T-helper 1 cell (primary cell): ENCODE measurements at places on chromosomes 6 and 20.

GRCh38 chr6:148550569-148550968 is 196.3 kb upstream of the UST start:
- no peak for DNase-seq

- no peak for DNase-seq
These were observed 44.2 kb upstream of the SLC9A8 start for GRCh38 chr20:49768204-49769047.

DNA sequence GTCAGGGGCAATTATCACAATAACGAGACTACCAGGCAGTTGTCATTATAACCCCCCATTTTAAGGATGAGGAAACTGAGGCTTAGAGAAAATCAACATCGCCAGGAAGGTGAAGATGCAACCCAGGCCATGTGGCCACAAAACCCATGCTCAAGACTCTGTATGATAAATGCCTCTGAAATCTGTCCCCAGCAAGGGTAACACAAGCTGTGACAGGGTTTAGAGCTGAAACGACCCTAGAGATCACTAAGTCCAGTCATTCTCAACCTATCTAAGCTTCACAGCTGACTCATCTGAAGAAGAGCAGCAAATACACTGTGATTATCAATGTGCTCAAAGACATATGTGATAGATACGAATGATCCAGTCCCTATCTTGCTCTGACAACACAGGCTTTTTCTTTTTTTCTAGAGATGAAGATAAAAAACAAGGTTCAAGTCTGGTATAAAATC is 47.0 kb downstream of the ARHGAP18 start:
- peak; percentile 26 for DNase-seq

- DNase-seq: no peak
These were observed 28.7 kb upstream of the BEND3 start for GRCh38 chr6:107144014-107144413.

DNA sequence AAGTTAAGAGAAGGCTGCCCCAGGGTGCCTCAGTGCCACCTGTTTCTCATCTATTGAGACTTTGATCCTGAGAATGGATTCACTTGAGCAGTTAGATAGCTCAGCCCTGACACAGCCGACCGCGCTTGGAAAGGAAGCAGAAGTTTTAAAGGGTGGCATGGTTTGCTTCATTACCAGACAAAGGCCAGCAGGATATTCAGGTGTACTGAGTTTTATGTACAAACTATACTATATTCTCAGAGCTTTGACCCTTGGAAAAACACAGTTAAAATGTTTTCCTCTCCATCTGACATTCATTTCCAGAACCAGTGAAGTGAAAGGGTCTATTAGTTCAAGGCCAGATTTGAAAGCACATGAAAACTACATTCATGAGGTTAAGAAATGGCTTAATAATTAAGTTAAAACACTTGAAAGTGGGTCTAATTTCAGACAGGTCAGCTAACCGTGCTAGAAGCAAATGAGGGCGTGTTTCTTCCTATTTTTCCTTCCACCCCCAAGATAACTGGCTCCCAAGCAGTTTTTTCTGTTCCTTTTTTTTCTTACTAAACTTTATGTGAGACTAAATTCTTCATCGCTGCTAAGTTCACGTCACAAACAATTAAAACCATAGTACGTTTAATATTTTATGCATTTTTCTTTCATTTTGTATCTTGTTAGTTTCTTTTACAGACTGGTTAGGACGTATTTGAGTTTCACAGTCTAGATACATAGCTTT is 385.3 kb upstream of the SOX4 start:
- no peak for DNase-seq

DNA sequence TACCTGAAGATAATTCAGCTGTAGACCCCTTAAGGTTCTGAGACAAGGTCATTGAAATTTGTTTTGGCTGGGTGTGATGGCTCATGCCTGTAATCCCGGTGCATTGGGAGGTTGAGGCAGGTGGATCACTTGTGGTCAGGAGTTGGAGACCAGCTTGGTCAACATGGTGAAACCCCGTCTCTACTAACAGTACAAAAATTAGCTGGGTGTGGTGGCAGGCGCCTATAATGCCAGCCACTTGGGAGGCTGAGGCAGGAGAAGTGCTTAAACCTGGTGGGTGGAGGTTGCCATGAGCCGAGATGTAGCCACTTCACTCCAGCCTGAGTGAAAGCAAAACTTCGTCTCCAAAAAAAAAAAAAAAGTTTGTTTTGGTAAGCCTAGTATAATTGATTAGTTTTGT is 11.0 kb downstream of the SRSF3 start:
- no peak for DNase-seq

- no peak for DNase-seq
These were observed 37.0 kb downstream of the ZFP64 start for GRCh38 chr20:52154575-52154974.

GRCh38 chr20:5127204-5127858 is 523 bp downstream of the CDS2 start:
- DNase-seq: peak; percentile 62

DNA sequence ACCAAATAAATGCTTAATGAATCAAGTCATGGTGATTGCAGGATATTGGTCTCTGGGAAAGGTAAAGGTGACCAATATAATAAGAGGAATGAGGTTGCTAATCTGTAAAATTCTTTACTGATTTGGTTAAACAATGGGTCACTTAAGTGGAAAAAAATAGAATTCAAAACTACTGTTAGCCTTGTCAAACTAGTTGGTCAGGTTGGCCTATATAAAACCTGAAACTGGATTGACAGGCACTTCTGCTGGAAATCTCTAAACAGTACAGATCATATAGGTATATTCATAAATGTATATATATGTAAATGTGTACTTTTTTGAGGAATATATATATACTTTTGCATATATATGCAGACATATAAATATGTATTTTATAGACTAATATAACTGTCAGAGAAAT is 19.7 kb downstream of the PLCB4 start:
- no peak for DNase-seq

DNA sequence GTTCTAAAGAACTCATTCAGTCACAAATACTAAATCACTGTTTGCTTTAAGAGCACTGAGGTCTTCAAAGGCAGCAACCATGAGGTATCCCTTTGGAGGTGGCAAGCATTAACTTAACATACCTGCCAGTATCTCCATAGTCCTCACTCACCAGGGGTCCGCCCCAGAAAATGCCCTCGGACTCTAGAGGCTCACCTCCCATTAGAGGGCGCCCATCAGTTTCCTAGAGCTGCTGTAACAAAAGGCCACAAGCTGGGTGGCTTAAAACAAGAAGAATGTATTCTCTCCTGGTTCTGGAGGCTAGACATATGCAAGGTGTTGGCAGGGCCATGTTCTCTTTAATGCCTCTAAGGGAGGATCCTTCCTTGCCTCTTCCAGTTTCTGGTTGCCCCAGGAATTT is 12.0 kb upstream of the RNGTT start:
- no peak for DNase-seq

DNA sequence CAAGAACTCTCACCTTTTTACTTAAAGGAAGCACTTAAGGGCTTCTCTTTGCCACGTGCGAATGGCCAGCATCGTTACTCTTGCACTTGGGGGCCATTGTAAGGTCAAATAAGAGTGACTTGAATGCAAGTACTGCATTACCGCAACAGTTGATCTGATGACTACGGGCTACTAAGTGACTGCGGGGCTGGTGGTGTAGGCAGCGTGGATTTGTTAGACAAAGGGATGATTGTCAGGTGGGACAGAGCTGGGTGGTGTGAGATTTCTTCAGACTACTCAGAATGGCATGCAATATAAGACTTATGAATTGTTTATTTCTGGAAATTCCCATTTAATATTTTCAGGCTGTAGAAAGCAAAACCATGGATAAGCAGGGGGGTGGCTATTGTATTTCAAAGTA is 199.7 kb upstream of the UST start:
- no peak for DNase-seq

DNA sequence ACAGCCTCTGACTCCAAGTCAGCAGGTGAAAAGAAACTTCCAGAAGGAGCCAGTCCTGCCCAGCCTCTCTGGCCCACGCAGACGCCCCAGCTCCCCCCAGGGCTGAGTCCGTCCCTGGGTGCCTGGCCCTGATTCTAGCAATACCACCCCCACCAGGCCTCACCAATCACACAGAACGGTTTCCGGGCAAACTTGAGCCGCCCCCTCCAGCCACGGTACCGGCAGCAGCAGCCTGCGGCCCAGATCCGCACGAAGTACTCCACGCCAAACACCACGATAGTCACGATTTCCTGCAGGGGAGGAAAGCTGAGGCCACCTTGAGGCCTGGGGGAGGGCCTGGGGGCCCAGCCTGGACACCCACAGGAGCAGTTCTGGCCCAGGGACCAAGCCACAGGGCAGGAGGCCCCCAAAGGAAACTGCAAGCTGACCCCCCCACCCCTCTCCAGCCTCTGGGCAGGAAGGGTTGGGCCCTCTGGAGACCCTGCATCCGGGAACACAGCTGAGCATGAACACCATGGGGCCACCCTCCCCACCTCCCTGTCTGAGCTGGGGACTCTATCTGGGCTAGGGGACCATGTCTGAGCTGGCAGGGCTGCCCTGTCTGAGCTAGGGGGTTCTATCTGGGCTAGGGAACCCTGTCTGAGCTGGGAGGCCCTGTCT is 27.2 kb downstream of the KCNQ2 start:
- no peak for DNase-seq

GRCh38 chr20:63374504-63374903 is 13.4 kb upstream of the CHRNA4 start:
- no peak for DNase-seq

DNA sequence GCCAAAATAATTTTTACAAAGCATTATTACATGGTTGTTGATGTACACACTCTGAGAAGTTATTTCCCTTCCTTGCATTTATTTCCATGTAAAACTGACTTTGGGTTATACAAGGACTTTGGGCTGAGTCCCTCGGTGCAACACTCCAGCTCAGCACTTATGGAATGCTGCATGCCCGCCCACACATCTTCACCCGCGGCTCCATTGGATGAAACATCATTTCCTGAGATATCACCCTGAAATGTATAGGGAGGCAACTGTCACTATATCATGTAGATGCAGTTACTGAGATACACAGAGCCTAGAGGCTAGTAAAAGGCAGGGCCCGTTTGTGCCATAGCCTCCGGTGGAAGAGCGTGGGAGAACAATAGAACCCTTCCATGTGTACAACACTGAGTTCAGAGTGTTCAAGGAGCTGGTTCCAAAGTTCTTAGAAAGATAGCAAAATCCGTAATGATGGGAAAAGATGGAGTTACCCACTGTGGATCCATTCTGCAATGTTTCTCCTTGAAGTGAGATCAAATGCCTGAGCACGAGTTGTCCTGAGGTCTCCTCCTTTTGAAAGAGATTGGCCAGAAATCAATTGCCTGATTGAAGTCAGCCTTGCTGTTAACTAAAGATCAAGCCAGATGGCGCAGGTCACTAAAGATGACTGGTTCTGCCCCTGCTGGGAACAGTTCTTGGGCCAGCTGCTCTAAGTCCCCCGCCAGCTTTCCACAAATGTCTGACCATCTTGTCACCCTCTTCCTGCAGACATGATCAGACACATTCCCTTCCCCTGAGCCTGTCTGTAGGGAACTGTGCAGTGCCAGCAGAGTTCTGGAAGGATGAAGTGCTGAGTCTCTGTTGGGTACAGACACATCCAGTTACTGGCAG is 100.9 kb upstream of the IYD start:
- no peak for DNase-seq

GRCh38 chr20:62233684-62234083 is 4.6 kb upstream of the OSBPL2 start:
- DNase-seq: no peak

- no peak for DNase-seq
These were observed 5.2 kb upstream of the STMND1 start for GRCh38 chr6:17096652-17097051.

- DNase-seq: peak; percentile 43
These were observed 154.9 kb downstream of the ESR1 start for GRCh38 chr6:151962246-151962846.

GRCh38 chr6:166365221-166365620 is 17.5 kb downstream of the MPC1 start:
- no peak for DNase-seq

GRCh38 chr6:8865451-8865850 is 430.1 kb upstream of the SLC35B3 start:
- no peak for DNase-seq

- no peak for DNase-seq
These were observed 37.4 kb upstream of the JAG1 start for GRCh38 chr20:10710991-10711775.

GRCh38 chr20:4170621-4171537 is 155.5 kb upstream of the RNF24 start:
- DNase-seq: no peak

GRCh38 chr6:35489995-35490791 is 6.7 kb downstream of the TEAD3 start:
- no peak for DNase-seq

GRCh38 chr6:109526905-109527628 is 44.0 kb upstream of the ZBTB24 start:
- DNase-seq: no peak

DNA sequence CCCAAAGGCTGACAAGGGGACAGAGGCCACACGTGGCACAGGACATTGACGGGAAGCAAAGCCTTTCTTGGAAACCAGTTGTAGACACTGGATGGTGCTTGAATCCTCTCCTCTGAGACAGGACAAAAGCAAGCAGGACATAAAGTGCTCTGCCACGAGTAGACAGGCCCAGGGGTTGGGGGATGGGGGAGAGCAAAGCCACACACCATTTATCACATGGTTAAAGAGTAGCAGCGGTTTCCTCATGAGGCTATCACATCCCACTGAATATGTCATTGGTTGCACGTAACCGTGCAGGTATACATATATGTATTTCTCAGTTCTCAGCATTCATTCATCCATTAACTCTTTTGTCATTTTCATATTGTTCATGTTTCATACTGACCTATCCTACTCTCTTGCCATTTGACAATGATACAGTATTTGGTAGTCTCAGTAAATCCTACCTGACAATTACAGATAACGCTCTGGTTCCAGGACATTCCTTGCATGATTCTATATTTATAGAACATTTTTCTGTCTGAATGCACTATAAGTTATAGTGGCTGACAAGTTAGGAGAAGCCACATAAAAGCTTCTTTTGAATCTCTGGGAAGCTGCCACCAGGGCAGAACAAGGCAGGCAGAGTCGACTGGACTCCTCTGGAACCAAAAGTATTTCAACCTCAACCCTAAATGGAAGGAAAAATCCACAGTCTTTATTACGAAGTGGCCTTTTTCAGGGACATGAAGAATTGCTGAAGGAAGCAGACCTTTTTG is 23.5 kb downstream of the METTL24 start:
- DNase-seq: no peak

DNA sequence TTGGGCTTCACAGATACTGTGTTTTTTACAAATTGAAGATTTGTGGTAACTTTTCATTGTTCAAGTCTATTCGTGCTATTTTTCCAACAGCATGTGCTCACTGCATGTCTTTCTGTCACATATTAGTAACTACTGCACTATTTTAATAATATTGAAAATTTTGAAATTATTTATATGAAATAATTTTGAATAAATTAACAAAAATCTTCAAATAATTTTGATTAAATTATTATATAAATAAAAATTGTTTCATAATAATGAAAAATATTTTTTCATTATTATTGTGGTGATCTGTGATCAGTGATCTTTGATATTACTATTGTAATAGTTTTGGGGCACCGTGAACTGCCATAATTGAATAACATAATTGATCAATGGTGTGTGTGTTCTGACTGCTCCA is 204.1 kb downstream of the OGFRL1 start:
- DNase-seq: no peak
